Stimulated activated CD8-positive, alpha-beta memory T cell treated with anti-CD3 and anti-CD28 coated beads, Interleukin-2, amount 100 ng/mL, for 1 hour (primary cell): ENCODE measurements at places on chromosomes 6 and 20.

DNA sequence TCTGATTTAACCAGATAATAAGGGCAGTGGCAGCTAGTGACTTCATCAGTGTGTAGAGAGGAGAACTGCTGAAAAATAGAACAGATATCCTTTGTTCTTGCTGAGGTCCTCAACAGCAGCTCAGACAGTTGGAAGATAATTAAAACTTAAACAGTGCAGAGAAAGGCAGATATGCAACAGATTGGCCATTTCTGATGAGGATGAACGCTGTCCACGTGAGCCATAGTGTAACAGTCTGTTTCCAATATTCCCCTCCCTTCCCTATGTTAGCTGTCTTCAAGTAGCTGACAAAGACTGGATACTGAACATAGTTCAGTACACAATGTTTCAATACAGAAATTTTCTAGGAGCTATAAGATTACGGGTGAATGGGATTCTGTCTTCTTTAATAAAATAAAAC, 291.4 kb downstream of the BTBD9 start:
- DNase-seq: no peak

DNA sequence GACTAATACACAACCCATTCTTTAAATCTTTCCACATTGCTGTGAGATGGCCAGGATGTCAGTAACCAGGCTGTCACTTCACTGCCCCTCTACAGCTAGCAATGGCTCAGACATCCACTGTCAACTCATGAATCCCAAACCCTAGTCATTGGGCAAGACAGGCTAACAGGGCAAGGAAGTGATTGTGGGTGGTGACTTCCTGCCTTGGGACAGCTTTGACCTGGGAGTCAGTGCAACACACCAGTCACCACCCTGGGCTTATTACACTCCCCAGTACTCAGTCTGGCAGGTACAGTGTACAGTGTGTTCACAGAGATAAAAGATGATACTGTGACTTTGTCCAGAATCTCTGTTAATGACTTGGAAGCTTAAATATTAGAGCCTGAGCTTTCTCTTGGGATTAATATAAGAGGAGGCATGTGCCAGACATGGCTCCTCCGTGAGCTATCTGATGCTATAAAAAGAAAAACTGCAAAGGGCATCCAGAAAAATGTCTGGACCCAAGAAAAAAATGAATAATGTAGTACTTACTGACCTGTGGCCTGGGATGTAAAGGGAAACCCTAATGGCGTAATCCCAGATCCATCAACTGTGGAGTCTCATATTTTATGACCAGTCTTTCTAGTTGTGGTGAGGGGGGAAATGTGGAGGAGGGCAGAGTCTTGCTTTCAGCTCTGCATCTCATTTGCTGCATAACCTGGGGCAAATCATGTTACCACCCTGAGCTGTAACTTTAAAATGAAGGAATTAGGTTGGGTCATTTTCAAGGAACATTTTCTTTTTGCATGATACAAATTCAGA, 244.4 kb downstream of the SLC24A3 start:
- DNase-seq: no peak

DNA sequence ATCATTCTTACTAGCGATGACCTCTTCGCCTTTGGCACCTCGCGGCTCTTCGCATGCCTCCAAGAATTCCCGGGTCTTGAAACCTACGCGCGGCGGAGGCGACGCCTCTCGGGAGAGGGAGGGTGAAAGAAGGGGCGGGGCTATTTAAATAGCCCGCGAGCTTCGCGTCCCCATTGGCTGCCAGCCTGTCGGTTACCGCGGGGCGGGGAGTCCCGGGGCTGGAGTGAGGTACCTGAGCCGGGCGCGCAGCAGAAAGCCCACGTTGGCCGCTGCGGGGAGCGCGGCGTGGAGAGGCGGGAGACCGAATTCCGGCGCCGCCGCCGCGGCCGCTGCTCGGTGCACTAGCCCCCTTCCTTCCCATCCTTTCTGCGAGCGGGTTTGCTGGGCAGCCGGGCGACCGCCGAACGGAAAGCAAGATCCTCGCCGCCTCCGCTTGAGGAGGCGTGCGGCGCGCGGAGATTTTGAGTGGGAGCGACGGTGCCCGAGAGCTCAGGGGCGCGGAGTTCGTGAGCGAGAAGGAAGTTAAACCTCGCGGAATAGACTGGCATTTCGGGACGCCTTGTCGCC, at the start of gene BMP6:
Gene BMP6, plus strand, starts transcription at position 251 of the 567 bp plus-strand sequence. CDS start 857 bp downstream, outside the sequence.
- DNase-seq: no peak

GRCh38 chr20:21685981-21686380, 19.5 kb upstream of the PAX1 start:
- DNase-seq: no peak

GRCh38 chr6:37489697-37490336, 9.9 kb downstream of the CCDC167 start:
- no peak for DNase-seq

- DNase-seq: no peak
Measured at GRCh38 chr20:50303573-50304500, 113.2 kb downstream of the CEBPB start.

- DNase-seq: no peak
Measured at GRCh38 chr6:143884216-143884900, 20.1 kb downstream of the ZC2HC1B start.

DNA sequence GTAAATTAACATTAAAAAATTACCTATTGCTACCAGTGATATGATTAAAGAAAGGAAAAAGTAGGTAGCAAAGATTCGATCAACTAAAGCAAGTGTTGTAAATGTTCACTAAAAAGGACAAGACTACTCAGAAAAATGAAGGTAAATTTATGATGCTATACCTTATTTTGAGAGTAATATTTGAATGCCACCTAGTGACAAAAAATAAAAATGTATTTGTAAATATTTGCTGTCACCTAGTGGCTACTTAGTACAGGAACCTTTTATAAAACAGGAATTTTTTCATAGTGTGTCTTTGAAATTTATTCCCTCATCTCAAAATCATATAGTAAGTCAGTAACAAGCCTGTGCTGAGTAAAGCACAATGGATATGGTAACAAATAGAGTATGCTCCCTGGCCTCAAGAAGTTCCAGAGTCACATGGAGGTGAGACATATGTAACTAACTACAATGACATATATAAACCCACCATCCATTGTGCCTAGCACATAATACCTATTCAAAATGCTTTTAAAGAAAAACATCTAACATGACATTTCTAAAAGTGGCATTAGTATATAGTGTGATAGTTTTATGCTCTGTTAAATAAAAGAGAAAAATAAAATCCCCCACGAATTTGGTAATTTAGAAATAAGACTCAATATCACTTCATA, 193.1 kb upstream of the SIM1 start:
- DNase-seq: no peak
